ENCODE measurements at places on chromosomes 16 and 17.
A peak's percentile ranks its signal among the peaks of the same experiment; 100 is the strongest.

GRCh38 chr16:51941412-51941811 lies 605.5 kb downstream of the TOX3 start:
- no peak for DNase-seq

- no peak for DNase-seq
Measured at GRCh38 chr16:11909653-11910545, 5.9 kb downstream of the GSPT1 start.

GRCh38 chr17:56679777-56680422 lies 86.4 kb downstream of the NOG start:
- DNase-seq, result no peak

DNA sequence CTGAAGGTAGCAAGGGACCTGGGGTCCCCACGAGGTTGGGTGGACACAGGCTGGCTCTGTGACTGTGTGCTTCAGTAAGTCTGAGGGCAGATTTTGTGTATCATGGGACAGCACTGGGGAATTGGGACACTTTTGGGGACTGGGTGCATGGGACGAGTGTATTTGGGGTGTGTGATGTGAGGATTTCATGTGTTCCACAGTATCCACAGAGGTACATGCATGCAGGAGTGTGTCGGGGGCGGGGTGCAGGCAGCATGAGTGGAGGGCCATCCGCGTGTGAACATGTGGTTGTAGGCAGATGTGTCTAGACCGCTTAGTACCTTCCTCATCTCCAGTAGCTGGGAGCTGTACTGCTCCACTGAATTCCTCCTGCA lies 1.1 kb upstream of the DLX3 start:
- no peak for DNase-seq

DNA sequence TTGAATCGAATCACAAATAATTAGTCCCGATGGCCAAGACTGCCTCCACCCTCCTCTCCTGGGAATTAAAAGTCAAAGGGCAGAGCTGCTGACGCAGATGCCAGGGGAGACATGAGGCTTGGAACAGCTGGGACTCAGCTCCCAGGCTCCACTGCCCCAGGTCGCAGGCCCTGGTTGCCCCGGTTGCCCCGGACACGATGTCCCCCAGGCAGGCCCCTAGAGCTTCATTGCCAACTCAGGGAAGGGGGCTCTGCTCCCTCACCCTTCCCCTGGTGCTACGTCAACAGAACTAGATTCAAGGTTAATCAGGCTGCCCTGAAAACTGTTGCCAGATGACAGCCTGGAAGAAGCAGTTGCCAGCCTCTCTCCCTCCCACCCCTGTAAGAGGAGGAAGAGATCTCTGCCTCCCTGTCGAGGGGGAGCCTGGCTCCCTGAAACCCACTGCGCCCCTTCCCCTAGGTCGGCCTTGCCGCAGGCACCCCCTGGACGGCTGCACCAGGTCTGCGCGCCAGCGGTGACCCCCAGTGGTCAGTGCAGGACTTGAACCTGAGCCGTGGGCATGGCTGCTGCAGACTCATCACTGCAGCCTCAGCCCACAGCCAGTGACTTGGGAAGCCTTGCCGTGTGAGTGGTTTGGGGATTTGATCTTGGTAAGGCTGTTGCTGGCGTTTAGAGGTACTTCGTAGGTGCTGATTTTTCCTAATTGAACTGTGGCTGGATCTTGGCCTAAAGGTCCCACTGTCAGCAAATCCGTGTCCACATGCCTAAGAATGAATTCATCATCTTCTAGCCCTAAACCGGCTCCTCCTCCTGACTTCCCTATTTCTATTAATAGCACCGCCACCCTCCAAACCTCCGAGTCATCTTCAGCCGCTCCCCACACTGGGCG lies 84.1 kb upstream of the TOB1 start:
- DNase-seq, result peak; percentile 59

GRCh38 chr17:2797637-2798036 lies 1.4 kb downstream of the RAP1GAP2 start:
- no peak for DNase-seq

DNA sequence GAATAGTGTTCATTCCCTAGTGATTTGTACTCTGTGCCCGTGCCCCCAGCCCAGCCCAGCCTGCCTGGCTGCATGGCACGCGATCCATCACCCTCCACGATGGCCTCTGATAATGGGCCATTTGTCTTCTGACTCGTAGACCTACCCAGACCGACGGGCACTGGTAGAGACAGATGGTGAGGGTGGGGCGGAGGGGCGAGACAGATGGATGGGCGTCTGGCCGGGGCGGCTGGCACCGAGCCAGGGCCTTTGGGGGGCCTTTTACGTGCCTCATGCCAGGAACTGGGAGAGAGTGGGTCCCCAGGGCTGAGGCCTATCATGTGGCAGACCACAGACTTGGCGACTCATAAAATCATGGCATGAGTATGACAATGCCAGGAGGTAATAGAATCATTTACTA lies 25.4 kb downstream of the CRHR1 start:
- no peak for DNase-seq

DNA sequence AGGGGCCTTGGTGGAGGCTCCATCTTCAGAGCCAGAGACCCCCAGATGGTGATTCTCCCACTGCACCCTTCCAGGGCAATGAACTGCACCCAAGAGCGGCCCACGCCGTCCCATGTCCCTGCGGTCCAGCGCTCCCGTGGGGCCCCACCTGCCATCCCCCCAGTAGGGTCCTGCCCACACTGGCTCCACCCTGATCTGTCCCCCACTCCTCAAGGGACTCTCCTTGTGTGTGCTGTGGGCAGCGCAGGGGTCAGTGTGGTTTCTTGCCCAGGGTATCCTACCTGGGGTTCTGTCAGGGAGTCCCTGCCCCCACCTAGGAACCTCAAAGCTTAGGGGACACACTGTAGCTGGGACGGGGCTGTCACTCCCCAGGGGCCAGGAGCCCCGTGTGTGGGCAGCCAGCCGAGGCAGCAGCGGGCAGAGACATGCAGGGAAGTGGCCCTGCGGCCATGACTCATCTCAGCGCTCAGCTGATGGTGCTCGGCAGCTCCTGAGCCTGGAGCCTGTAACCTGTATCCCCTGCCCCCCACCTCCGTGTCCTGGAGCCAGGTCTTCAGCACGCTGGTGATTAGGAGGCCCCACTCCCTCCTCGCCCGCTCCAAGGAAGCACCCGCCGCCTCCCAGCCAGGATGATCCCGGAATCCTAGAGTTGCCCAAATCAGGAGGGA lies 35.7 kb upstream of the SSTR5 start:
- DNase-seq, result no peak

DNA sequence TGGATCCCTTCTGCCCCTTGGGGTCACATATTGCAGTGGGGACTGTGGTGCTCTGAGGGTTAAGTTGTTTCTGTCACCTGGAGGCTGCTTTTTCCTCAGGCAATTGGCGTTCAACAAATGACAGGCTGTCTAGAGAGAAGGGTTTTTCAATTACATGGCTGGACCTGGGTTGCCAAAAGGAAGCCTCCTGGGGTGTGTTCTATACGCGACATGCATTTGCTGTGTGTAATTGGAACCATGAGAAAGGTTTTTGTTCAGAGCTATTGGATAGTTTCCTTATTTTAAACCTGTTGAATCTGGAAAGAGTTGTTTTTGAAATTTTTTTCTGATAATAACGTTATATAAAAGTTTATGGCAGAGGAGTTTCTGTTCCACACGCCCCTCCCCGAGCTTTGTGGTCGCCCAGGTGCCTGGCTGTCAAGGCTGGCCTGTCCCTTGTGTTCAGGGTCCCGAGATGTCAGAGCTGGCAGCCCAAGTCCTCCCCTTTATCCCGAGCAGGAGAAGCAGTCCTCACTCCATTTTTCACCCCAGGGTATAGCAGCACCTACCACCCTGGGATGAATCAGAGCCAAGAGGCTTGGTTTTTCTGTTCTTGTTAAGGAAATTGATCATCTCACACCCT lies 26.1 kb upstream of the ZNF750 start:
- no peak for DNase-seq

- no peak for DNase-seq
Measured at GRCh38 chr17:38725066-38725465, 5.1 kb upstream of the CISD3 start.

DNA sequence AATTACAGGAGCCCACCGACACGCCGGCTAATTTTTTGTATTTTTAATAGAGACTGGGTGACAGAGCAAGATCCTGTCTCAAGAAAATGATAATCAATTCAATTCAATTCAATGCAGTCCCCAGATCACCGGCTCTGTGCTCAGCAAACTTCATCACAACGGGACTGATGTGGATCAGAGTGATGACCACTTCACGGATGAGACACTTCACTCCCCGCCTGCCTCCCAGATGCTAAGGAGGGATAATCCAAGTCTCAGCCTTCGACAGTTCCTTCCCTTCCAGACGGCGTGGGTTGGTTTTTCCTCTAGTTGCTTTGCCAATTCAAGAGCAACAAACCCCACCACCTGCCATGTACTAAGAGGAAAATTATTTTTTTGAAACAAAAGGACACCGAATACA lies 93.8 kb downstream of the ZDHHC7 start:
- no peak for DNase-seq

DNA sequence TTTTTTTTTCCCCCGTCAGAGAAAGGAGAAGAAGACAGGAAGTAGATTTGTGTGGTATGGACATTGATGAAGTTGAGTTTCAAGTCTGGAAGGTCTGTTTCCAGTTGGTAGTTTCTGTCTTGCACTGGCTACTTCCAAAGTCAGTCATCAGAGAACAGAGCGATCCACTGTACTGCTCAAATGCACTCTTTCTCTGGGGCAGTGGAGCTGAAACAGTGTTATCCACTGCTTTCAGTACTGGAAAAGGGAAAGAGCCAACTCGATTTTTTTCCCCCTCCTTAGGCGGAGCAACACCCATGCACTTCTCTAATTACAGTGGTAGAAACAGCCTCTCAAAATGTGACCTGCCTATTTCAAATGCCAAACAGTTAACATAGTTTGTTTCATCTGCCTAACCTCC lies 7.4 kb downstream of the PRKCA start:
- DNase-seq, result no peak

GRCh38 chr17:47878203-47879027 lies 17.6 kb upstream of the SP2 start:
- no peak for DNase-seq

DNA sequence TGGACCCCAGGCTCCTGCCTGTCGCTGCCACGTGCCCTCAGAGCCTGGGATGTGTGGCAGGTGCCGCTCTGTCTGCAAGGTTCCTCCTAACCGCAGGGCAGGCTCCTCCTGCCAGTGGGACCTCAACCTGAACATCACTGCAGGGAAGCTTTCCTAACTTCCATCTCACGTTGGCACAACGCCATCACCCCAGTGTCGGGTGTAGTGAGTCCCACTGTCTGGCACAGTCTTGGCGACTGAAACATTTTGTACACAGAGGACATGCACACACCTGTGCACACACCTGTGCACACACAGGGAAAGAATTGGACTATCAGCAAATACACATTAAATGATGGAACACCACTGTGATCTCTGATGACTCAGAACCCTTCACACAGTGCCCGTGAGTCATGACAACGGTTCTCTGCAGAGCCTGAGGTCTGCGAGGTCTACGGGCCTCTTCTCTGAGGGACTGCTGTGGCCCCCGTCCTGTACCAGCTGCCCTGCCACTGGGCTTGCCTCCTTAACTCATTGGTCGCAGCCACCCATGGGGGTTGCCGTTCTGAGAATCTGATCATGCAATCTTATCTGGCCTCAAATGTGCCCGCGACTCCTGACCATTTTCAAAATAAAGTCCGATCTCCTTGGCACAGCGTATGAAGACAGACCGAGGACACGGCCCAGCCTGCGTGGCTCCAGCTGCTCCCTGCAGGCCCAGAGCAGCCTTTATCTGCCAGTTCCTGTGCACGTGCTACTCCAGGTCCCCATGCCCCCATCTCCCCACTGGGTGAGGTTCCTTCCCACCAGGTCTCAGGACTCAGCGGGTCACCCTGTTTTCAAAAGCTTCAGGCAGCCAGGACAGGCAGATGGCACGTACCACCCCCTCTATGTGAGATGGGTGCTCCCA lies 7.6 kb downstream of the CCDC57 start:
- DNase-seq, result no peak

- DNase-seq, result no peak
Measured at GRCh38 chr17:604115-604450, 110.6 kb downstream of the VPS53 start.

DNA sequence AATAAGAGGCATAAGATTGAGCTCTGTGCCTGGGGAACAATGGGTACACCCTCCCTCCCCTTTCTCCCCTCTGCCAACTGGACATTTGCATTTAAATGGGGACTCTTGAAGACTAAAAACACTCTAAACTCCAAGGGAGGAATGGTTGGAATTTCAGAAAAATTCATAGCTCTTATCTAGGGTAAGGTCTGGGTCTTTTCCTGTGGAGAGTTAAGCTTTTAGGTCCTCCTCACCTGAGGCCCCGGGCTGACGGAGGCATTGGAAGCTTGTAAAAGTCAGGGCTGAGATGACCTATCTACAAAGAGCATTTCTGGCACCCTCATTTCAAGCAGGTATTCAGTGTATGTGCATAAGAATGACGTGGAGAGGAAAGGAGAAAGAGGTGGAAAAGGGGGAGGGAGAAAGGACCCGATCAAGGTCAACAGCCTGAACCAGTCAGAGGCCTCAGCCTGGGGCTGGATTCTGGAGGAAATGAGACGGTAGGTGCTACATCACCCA lies 78.0 kb downstream of the RAP1GAP2 start:
- no peak for DNase-seq

GRCh38 chr17:34841467-34841866 lies 119.8 kb downstream of the CCT6B start:
- DNase-seq, result no peak

DNA sequence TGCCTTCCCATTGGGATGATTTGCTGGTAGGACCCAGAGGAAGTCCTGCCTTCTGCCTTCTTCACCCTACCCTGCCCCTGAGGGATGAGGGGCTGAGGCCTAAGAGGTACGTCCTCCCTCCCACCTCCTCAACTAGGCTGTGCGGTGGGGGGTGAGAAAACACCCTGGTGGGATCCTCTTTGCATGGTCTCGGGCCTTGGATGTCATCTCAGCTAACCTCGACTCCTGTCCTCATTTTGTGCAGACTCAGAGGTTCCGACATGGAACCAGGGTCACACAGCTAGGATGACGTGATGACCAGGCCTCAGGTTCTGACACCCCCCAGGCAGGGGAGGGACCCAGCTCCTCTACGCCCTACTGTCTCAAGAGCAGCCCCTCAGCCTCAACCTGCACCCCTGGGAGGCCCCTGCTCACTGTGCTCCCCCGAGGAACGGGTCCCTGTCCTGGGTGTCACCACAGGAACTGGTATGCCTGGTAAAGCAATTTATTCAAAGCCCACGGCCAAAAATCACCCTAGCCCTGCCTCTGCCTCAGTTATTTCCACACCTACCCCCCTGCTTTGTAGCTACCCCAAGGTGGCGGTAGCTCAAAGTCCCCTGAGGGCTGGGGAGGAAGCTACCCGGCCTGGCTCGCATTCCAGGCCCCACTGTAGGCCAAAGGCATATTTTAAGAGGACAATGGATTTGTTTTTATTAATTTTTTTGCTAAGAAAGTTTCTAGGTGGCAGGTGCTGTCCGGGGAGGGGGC lies 17.5 kb downstream of the UNC13D start:
- no peak for DNase-seq

GRCh38 chr16:84791088-84791487 lies 28.7 kb upstream of the CRISPLD2 start:
- no peak for DNase-seq

DNA sequence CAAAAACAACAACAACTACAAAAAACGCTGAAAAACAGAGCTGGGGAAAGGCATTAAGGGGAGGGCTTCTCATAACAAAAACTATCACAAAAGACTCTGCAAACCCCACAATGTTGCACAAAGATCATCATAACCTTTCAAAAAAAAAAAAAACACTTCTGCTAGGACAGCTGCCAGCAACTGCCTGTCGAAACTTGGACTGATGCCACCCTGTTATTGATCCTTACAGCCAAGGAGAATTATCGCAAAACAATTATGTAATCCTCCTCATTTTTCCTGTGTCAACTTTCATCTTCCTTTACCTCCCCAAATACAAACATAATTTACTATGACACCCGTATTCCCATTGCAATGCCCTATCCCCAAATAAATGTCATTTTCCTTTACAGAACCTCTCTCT lies 9.3 kb downstream of the CCDC40 start:
- DNase-seq, result no peak

GRCh38 chr17:65218261-65218660 lies 81.1 kb downstream of the RGS9 start:
- no peak for DNase-seq
